ENCODE measurements at places on chromosomes 5 and 9.

- peak; percentile 10 for DNase-seq
Observed at GRCh38 chr5:60248901-60249300, 355.4 kb upstream of the PDE4D start.

DNA sequence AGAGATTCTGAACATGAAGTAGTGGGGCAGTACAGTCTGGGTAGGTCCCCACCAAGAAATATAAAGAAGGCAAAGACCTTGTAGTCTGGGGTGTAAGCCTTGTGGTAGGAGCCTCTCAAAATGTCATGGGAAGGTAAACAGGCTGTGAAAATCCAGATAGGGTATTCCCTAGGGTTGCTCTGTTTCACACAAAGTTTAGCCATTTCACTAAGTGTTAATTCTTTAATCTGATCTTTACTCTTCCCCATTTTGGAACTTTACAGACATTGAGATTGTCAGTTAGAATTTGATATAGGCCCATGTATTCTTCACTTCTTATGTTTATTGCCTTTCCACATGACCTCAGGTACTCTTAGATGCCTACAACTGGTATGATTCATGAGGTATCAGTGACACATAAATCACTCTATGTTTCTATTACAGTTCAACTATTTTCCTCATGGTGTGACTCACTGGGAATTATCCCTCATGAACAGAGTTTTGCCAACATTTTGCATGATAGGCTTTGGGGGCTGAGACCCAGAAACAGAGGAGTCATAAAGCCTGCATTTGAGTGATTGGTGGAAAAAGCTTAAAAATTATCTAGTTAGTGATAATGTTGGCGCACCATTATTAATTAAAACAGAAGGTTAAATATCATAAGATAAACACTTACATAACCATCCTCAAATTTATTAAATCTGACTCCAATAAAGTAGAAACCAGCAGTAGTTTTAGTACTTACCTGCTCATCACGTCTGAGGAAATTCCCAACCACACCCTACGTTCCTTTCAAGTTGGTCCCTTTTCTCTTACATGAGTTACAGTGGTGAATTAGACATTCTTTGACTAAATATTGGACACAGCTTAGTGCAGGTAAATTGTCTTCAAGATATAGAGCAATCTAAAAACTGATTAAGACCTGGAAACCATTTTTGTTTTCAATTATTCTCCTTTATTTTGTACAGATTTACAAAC is 399.8 kb upstream of the MEF2C start:
- DNase-seq: no peak

GRCh38 chr5:68093455-68094159 is 121.9 kb upstream of the PIK3R1 start:
- DNase-seq: no peak

GRCh38 chr9:91954841-91955471 is 4.9 kb upstream of the ROR2 start:
- DNase-seq: no peak

DNA sequence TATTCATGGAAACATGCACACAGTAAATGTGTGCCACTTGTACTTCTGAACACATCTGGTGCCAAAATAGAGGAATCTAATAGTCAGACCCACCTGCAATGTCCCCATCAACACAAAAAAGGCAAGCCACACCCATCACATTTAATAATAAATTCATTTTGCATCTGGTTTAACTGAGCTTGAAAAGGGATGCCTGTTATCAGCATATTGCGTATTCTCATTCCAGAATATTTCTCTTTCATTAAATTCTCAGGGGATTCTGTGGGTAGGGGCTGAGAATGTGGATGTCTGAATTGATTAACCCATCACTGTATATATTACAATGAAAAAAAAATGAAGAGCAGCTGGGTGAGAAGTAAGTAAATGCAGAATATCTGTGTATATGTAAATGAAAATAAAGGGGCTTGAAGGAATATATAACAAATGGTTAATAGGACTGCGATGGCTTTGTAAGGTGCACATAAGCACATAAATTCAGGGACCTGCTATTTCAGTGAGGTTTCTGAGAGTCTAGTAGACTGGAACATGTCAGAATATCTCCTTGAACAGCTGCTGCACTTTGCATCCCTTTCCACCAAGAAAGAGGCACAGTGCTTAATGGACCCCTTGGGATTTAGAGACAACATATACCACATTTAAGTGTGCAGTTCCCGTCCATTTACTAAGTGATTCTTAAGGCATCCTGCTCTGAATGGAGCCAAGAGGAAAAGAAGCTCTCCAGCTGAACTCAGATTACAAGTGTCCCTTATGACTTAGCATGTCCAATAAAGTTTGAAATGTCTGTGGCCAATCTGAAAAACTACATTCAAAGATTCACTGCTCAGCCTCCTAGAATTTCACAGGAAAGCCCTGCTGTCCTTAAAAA is 104.1 kb upstream of the NIPBL start:
- DNase-seq: no peak

GRCh38 chr5:169695919-169696490 is 58.9 kb downstream of the DOCK2 start:
- DNase-seq: no peak

DNA sequence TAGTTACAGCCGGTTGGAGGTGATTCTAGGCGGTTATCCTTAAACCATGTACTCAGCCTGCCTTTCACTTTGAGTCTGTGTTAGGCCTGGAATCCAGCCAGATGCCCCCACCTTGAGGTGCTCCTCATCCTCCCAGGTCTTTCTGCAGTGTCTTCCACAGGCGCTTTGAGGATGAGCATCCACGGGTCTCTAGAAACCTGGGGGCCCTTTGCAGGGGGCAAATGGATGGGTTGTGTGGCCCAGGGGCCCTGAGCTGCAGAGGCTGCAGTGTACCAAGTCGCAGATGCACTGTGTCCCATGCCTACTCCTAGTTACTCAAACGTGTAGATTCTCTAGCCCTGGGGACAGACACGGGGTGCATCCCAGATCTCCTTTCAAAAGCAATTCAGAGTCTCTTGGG is 242.1 kb upstream of the IRX1 start:
- DNase-seq: no peak

DNA sequence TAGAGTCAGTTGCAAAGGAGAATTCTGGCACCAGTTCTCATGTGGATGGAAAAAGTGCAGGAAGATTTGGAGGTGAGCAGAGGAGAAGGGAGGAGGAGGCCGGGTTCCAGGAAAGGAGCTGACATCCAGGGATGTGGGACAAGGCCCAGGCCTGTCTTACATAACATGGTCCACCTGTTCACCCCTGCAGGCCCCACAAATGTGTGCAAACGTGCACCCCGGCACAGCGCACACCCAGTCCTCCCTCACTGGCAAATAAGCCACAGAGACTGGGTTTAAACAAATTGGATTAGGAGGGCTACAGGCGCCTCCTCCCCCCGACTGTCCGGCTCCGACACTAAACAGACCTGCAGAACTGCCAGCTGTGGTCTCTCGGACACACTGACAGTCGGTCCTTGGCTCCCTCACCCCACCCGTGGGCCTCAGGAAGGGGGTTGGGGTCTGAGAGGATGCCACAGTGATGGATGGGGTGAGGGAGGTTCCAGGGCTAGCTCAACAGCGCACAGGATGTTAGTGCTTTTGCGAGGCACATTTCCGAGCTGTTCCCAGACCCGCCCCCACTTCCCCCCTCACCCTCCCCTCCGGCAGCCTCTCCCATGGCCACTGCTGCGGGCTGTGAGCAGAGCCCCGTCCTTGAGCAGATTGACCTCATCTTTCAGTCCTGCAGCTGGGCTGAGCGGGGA is 43.4 kb upstream of the IL17B start:
- DNase-seq: no peak

- no peak for DNase-seq
Observed at GRCh38 chr9:396396-396795, 181.7 kb downstream of the DOCK8 start.

DNA sequence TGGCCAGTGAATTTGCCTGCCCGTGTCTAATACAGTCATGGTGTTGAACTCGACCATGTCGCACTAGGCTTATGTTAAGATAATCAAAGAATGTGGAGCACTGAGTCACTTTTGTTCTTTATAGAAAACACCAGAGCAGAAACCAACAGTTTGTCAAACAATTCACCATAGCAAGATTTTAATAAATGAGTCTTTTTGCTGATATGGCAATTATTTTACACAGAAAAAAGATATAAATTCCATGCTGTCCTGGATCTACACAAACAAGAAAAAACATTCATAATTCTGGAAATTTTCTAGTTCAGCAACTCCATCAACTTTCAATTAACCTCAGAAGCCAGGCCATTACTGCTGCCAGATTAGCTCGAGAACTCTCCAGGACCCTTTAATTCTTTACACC is 208.9 kb downstream of the ZNF608 start:
- DNase-seq: no peak

DNA sequence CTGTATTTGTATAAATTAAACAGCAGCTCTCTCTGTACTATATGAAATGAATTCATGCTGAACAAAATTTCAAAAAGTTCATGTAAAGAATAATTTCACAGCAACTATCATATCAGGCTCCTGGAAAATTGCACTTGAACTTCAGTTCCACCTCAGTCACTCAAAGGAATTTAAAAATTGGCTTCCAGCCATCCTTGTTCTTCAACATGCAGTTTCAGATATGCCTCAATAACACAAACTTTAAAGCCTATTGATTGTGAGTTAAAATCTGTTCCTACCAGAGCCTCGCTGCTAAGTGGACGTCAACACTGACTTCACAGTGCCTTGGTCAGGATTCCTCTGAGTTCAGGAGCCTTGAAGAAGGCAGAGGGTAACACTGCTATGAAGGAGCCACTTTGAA is 418.7 kb upstream of the WWC1 start:
- no peak for DNase-seq

DNA sequence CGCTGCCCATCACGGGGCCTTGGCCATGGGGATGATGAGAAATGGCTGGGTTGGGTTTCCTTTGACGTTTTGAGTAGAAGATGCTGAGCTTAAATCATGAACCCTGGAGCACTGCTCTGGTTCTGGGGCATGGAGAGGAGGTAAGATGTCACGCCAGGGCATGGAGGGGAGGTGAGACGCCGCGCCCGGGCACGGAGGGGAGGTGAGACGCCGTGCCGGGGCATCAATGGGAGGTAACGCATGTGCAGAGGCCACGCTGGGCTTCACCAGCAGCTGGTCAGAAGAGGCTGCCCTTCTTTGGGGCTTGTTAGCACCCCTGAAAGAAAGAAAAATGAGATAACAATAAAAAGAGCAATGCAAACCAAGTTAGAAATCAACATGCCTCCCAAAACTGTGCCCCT is 322.5 kb upstream of the IRX4 start:
- DNase-seq: no peak

DNA sequence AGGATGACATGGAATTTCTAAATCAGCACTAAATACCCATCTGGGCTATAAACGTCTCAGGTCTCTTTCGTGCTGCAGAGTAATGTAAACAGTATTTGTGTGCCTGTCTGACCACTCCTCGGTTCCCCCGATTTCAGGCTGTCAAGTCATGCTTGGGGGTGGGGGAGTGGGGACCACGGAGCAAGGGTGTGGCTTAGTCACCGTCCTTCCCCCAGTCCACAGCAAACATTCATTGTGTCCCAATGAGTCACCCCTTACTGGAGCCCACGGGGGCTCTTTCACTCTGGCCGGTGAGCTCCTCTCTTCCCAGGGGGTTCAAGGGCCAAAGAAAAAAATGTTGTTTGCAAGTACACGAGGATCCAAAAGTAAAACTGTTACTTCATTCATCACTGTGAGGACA is 72.4 kb upstream of the ICE1 start:
- DNase-seq: no peak

GRCh38 chr5:123263859-123264258 is 159.3 kb downstream of the CEP120 start:
- no peak for DNase-seq

- no peak for DNase-seq
Observed at GRCh38 chr9:7988644-7989280, 189.2 kb upstream of the DMAC1 start.

- DNase-seq: no peak
Observed at GRCh38 chr9:136078498-136079011, 16.5 kb downstream of the NACC2 start.

DNA sequence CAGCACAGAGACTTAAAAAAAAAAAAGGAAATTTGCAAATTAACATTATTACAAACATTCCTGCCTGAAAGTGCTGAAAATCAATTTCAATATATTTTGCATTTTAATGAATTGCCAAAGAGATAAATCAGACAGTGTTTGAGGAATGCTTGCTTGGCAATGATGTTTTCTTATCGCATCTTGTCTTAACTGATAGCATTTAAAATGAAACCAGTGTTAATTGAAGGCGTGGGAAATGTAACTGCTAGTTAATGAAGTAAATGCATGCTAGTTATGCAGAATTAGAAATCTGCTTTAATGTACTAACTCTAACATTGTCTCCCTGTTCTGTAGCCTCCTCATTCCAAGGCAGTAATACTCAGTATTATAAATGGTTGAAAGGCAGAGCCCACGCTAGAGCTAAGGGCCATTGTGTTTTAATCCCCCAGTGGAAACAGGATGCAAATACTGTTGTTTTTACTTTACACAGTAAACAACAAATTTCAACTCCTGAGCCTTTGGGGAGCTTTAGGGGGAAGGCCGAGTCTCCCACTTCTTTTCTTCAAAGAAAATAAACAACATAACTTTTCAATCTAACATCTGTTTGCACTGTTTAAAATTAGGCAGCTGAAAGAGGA is 586.9 kb downstream of the TLE4 start:
- no peak for DNase-seq

DNA sequence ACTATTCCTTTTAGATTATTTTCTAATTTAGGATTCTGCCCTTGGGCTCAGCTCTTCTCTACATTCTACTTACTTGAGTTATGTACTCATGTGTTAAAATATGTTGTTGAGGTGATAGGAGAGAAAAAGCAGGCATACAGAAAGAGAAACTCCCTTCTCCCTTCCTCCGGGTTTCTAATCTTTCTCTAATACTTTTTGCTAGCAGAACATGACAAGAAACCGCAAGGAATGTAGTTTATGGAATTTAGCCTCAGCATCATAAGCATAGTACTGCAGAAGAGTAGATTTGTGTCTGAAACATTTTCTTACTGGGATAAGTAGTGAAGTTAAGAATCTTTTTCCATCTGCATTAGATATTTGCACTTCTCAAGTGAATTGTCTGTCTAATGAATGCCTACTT is 139.5 kb upstream of the CYLC2 start:
- DNase-seq: no peak

- DNase-seq: no peak
Observed at GRCh38 chr5:39598661-39599248, 174.0 kb upstream of the DAB2 start.

- DNase-seq: no peak
Observed at GRCh38 chr9:14062586-14063221, 251.2 kb downstream of the NFIB start.

- no peak for DNase-seq
Observed at GRCh38 chr5:66967102-66967501, 229.5 kb downstream of the CD180 start.

GRCh38 chr5:61371474-61371873 is 39.4 kb downstream of the ZSWIM6 start:
- no peak for DNase-seq

GRCh38 chr5:35087991-35088390 is 40.2 kb upstream of the AGXT2 start:
- DNase-seq: no peak

DNA sequence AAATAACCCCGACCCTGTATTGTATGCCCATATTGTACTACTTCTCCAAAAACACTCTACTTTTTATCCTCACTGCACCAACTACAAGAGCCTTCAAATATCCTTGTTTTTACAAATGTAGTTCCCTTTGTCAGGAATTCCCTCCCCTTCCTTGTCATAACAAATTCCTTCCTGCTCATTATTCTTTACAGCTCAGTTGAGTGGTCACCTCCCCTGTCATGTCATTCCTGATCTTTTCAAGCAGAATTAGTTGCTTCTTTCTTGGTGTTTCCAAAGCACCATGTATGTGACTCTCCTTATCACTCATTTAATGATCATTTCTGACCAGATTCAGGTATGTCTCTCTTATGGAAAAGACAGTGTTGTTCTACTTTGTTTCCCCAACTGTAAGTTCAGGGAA is 194.2 kb upstream of the SMC2 start:
- DNase-seq: no peak

GRCh38 chr5:173515526-173515925 is 100.9 kb downstream of the BOD1 start:
- DNase-seq: no peak

Measured in CD4-positive, alpha-beta T cell treated with Interleukin-4 for 4 hours (primary cell).